ENCODE measurements at places on chromosomes 7 and 10.

GRCh38 chr10:127943336-127943910, 36.5 kb downstream of the PTPRE start:
- DNase-seq = no peak

DNA sequence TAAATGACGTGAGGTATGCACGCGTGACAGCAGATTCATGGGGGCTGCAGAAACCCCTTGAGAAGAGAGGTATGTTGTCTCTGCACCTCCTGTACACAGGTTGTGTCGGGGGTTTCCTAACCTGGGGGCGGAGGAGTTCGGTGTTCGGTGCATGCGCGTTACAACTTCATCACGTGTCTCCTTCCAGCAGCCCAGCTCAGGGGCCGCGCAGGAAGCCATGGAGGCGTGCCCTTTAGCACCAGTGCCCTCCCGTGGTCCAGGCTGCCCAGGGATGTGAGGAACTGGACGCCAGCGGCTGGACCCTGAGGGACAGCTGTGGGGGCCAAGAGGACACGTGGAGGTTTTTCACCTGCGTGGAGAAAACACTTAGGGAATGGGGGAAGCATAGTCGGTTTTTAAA, 186.4 kb downstream of the EBF3 start:
- DNase-seq = no peak

- no peak for DNase-seq
Measured at GRCh38 chr10:127370601-127371000, 174.2 kb upstream of the INSYN2A start.

- no peak for DNase-seq
Measured at GRCh38 chr7:19969859-19970493, 196.6 kb upstream of the TMEM196 start.

DNA sequence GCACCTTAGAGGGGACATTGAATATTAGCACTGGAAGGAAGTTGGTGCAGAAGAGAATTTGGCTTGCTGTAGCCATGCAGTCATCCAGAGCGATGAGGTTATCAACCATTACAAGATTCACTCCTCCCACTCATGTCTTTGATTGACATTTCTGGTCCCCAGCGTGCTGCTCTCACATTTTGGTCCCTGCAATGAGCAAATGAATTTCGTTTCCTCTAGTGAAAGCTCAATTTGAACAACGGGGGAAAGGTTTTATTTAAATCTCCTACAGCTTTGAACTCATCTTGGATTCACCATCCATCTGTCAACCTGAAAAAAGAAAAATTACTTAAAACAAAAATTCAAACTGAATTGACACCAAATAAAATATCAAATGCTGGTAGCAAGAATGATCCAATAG, 975.2 kb downstream of the NRG3 start:
- DNase-seq = no peak

DNA sequence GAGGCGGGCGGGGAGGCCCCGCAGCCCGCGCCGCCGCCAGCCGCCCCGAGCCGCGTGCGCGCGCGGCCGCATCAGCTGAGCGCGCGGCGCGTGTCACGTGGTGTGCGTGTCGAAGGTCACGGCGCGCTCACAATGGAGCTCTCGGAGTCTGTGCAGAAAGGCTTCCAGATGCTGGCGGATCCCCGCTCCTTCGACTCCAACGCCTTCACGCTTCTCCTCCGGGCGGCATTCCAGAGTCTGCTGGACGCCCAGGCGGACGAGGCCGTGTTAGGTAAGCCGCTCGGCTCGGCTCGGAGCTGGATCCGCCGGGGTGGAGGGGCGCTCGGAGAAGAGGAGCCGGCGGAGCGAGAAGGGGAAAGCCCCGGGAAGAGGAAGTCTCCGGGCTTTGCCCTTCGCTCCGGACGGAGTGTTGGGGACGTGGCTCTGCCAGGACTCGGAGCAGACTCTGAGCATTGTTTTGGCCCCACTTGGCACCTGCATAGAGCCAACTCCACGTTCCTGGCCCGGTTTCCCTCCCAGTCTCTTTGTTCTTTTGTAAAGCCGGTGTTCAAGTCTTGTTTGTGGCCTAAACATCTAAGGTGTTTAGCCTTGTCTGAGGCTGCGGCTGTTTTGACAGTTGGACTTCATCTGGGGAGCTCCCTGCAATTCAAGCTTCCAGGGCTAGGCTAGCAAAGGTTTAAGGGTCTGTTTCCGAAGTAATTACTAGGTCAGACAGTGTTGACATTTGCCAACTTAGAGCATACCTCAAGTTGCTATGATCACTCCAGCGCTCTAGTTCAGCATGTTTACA, at the start of gene COMMD3:
COMMD3 (plus strand) TSS at position 103 of the 790 bp plus-strand sequence; CDS start at position 133, 30 bp downstream.
- DNase-seq = peak; percentile 80

DNA sequence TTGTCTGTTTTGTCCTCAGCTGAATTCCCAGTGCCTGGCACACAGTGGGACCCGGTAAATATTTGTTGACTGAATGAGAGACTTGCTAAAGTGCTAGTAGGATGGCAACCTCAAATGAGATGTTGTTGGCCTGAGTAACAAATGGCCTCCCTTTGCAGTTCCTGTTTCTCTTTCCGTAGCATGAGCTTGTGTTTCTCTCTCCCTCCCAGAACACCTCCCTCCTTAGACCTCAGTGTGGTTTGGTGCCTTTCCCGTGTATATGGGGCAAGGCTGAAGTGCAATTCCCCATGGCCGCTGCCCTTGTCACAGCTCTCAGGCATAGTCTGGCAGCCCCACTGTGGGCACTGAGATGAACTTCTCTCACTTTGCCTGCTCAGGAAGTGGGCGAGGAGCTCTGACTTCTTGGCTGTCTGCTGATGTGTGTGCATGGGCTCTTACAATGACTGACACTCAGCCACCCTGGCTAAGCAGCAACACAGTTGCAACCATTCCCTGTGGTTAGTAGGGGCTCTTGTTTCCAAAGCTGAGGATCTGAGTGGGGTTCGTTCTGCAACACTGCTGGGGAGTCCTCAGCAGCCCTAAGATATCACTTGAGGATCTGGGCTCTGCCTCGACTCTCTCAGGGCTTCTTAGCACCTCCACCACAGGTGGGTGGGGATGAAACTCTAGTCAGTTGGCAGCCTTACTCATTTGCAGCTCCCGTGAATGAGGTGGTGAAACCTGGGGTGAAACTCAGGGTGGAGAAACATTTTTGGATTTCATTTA, 136.1 kb downstream of the ICA1 start:
- no peak for DNase-seq

DNA sequence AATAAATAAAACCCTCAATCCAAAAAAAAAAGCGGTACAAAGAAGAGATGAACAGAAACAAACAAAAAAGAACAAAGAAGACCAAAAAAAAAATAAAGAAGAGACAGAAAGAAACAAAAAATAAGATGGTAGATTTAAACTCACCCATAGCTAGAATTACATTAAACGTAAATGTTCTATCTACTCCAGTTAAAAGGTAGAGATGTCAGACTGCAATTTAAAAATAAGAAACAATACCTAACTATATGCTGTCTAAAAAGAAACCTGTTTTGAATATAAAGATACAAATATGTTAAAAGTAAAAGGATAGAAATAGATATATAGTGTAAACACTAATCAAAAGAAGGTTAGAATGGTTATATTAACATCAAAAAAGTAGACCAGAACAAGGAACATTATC, 31.7 kb upstream of the ANAPC16 start:
- DNase-seq = no peak

- no peak for DNase-seq
Measured at GRCh38 chr7:139603896-139604295, 80.4 kb downstream of the CLEC2L start.

DNA sequence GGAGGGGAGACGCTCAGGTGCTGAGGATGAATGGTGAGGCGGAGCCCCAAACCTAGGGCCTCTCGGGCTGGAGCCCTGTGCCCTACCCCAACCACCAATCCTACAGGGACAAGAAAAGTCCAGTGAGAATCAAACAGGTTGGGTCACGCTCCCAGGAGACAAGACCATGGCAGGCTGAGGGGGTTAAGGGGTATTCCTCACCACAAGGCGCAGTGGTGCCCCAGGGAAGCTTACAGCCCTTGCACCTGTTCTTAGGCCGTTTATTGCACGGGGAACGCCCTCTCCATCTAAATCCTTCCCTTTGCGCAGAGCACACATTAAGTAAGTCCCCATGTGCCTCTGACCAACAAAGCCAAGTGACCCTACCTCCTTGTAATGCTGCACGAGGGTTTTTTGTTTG, 3.5 kb downstream of the FZD9 start:
- no peak for DNase-seq

- no peak for DNase-seq
Measured at GRCh38 chr10:100826983-100827818, 81.8 kb downstream of the PAX2 start.

All from SHP77 (cell line).